Stimulated activated CD4-positive, alpha-beta T cell treated with anti-CD3 and anti-CD28 coated beads, Interleukin-15, amount 100 ng/mL, for 1 hour (primary cell): ENCODE measurements at places on chromosomes 12 and 14.

- peak; percentile 45 for DNase-seq
Observed at GRCh38 chr12:52582971-52583456, 9.4 kb upstream of the KRT74 start.

- DNase-seq = no peak
Observed at GRCh38 chr14:35222872-35223466, 69.2 kb upstream of the PSMA6 start.

- no peak for DNase-seq
Observed at GRCh38 chr12:25186788-25187402, 8.1 kb downstream of the DNAI7 start.

DNA sequence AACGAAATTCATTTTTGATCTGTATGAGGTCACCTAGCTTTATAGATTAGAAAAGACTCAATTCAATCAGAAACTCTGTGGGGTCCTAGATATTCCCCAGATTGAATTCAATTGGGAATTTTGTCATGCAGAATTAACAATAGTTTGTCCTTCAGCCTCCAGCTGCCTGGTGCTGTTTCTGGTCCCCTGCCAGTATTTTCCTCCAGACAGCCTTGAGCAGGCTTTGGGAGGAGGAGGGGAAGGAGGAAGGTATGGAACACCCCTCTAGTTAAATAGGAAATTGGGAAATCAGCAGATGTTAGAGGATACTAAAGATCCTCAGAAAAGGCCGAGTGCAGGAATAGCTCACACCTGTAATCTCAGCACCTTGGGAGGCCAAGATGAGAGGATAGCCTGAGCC, 10.6 kb downstream of the GRIP1 start:
- no peak for DNase-seq

DNA sequence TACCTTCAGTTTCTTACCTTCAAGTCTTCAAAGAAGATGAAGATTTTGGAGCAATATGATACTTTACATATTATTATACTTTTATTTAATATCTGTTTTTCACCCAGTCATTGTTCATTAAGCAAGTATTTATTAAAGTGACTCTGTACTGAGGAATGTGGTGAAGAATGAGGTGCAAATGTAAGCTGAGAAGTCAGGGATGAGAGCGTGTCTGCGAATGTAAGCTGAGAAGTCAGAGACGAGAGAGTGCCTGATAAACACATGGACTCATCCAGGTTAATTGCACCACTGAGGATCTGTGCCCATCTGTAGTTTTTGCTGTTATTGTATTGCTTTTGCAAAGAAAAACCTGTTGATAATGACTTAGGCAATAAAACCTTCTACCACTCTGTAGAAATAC, 211.9 kb upstream of the FAR2 start:
- DNase-seq = no peak

DNA sequence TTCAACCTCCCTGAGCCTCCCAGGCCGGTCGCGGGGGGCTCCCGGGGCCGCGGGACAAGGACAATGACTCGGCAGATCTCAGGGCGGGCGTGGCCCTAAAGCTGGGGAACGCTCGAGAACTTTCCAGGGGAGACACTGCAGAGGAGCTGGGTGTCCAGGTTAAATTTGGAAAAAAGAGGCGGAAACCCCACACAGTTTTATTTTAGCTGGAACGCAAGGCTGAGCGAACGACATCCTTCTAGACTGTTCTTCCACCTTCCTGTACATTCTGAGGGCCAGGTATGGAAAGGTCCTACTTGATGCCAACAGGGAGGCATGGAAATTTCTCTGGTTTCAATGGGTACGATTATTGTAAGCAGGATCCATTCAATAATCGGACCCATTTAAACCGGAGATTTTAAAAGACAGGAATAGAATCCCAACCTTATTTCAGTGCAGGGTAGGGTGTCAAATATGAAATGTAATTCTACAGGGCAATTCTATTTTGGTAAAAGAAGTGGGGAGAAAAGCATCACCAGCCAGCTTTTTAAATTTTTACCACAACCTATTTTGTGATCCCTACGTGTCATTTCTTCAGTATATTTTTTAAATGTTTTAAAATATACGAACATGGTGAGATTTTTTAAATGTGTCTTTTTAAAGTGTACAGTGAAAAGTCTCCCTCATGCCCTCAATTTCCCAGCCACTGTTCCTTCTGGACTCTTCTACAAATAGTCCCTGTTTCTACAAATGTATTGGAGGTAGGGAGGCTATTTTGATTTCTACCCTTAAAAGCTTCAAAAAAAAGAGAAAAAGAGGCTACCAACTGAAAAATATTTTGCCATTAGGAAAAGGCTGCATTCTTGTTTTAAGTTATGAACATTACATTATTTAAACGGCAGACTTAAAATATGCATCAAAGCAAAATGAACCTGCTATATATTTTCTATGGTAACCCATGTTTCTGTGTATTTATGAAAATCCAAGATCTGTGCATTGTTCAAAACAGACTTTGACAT, 1.1 kb upstream of the UBC start:
- no peak for DNase-seq

DNA sequence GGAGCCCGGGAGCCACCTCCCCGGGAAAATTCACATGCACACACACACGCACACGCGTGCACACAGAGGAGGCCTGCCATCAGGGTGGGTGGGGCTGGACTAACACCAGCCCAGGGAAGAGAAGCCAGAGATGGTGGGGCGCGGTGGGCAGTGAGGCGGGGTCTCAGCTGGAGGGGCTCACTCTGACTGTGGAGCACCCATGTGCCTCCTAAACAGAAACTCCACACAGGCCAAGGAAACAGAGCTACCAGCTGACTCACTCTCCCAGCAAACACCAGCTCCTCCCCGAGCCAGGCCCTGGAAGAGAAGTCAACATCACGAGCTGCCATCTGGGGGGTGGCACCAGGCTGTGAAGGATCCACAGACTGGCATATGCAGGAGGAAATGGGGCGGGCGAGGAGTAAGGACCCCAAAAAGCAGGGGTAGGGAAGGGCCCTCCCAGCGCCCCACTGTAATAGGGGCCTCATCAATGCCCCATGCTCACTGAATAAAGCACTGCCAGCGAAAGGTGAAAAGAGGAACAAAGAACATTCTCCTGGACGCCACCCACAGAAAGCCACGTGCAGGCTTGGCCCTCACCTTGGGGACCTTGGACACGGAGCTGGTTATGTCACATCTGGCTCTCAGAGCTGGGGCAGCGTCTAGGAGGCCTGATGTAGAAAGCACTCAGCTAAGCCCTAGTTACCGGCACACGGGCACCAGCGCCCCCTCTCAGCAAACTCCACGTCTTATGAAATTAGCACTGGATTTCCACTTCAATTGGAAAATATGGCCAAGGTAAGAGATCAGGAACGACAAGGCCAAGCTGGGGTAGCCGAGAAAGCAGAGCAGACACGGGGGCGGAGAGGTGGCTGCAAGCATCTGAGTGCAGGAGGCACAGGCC, 8.4 kb upstream of the INF2 start:
- no peak for DNase-seq

DNA sequence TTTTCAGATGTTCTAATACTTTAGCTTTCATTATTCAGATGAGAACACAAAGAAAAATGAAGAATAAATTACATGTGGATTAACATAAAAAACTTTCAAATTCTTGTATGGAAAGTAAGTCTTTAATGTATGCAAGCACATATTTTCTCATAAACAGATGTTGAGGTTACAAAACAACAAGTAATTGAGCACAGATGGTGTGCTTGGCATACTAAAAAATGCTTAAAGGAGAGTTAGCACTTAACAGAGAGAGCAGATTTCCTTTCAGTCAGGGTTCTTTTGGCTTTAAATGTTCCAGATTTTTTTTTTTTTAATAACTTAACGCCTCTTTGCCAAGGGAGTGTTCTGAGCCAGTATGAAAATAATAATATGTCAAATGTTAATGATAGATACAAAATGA, 96.0 kb downstream of the RASSF9 start:
- DNase-seq = no peak

DNA sequence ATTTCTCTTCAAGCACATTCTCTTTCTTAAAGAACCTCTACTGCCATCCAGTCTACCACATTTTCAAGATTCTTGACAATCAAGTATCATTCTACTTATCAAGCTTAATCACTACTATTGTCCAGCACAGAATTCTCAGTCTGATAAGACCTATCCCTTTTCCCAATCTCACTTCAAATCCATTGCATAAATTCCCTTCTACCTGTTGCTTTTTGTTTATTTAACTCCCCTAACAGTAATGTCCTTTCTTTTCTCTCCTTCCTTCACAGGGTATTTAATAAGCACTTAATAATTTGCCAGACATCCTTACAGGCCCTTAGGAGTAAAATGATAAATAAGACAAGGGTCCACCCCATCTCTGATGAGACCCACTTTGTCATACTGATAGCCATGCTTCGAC, 41.7 kb downstream of the ZFC3H1 start:
- DNase-seq = no peak

DNA sequence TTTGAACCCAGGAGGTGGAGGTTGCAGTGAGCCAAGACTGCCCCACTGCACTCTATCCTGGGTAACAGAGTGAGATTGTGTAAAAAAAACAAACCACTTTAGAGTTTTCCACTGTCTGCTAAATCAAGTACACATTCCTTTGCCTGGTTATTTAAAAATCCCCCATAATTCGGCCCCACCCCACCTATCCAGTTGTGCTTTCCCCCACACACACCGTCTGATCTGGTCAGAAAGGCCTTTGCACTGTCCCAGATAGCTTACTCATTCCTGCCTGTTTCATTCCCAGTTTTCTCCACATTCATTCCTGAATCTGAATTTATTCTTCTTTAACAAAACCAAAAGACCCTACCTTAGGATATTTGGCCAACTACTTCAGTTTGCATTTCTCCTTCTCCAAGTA, 29.5 kb downstream of the NINJ2 start:
- no peak for DNase-seq

DNA sequence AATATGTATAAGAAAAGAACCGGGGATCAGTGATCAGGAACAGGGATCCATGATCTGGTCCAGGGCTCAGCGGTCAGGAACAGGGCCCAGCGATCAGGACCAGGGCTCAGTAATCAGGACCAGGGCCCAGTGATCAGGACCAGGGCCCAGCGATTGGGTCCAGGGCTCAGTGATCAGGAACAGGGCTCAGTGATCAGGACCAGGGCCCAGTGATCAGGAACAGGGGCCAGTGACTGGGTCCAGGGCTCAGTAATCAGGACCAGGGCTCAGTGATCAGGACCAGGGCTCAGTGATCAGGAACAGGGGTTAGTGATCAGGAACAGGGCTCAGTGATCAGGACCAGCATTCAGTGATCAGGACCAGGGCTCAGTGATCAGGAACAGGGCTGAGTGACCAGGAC, 56.3 kb downstream of the TMEM121 start:
- DNase-seq = no peak

GRCh38 chr12:57524814-57525614, 2.4 kb downstream of the MBD6 start:
- DNase-seq = no peak

DNA sequence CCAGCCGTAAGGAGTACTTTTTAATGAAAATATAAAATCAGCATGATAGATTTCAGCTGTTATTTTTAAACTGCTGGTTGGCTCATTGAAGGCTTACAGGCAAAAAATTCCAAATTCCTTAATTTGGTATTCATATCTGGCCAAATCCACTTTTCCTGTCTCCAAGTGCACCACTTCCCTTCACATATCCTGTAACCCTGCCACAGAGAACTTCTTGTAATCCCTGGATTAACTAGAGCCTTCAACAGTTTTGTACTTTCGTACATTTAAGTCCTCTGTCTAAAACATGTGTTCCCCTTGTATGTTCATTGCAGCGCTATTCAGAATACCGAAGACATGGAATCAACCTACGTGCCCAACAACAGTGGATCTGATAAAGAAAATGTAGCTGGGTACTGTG, 9.6 kb downstream of the PUS7L start:
- DNase-seq = no peak

DNA sequence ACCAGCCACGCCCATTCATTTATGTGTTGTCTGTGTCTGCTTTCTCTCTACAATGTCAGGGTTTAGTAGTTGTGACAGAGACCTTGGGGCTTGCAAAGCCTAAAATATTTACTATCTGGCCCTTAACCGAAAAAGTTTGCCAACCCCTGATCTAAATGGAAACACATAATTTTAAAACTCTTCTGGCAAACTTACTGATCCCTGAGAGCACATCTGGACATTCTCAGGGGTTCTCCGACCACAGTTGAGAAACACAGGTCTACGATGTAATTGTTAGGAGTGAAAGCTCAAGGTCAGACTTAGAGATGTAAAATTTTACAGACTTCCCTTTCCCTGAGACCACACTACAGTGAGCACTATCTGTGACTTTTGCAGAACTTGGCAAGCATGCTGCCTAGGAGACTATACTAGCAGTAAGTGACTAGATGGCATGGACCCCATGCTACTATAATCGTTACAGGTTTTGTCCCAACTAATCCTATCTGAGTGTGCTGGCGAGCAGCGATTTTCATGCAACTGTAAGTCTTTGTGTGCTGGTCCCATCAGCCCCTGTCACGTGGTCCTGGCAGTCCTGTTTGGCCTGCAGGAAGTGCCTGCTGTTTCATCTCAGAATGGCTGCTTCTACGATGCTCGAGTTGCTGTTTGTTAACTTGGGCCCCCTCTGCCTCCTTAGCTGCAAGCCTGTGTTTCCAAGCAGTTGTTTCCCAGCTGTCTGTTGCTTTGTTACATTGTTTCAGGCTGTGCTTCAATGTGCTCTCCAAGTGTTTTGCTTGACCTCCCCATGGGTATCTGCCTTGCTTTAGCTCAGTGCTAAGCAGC, 21.6 kb downstream of the TMTC2 start:
- no peak for DNase-seq

GRCh38 chr12:76244300-76244699, 103.9 kb downstream of the BBS10 start:
- DNase-seq = no peak

DNA sequence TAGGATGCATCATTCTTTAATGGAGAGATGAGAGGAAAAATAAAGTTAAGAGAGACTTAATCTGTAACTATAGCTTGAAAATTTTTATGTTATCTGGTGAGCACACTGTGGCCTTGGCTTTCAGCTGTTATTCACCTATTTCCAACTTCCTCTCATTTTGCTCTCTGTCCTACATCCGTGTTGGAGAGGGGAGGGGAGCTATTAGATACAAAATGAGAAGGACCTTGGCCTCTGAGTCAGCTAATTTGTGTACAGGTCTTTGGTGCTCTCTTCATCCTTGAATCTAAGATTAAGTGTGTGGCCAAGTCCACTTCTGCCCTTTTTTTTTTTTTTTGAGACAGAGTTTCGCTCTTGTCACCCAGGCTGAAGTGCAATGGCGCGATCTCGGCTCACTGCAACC, 887 bp upstream of the APOBEC1 start:
- DNase-seq = no peak

DNA sequence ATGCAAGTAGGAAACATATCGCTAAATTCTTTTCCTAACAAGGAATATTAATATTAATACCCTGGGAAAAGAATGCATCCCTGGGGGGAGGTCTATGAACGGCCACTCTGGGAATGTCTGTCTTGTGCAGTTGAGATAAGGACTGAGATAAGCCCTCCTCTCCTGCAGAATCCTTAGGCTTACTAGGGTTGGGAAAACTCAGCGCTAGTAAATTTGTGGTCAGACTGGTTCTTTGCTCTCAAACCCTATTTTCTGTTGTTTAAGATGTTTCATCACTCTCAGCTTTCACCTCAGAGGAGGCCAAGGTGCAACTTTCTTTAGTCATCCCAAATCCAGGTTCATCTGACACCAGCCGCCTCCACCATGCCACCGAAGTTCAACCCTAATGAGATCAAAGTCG, 11.2 kb upstream of the RESF1 start:
- no peak for DNase-seq

- DNase-seq = peak; percentile 33
Observed at GRCh38 chr12:116559162-116559935, at the start of gene MAP1LC3B2. MAP1LC3B2 (plus strand) TSS chr12:116559381; CDS start chr12:116575943, 16,562 bp downstream.
